ENCODE measurements at places on chromosomes 1 and 21.

- no peak for DNase-seq
These were observed 79.7 kb downstream of the PDE9A start for GRCh38 chr21:42733037-42733627.

DNA sequence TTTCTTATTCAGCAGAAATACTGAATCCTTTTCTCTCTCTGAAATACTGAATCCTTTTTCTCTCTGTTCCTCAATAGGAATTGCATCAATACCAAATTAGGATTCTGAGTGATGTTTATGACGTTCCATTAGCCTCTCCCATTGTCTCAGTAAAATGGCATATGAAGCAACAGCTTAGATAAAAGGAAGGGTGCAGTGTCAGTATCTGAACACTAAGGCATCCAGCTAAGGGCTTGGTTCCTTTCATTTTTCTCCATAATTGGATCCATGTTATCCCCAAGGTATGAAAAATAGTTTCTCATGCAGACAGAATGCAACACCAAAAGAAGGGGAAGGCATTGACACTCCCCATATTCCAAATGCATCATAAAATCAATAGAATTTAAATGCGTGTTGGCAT is 61.5 kb upstream of the RAVER2 start:
- DNase-seq, result no peak

- no peak for DNase-seq
These were observed 19.2 kb upstream of the IFI44L start for GRCh38 chr1:78601068-78601467.

DNA sequence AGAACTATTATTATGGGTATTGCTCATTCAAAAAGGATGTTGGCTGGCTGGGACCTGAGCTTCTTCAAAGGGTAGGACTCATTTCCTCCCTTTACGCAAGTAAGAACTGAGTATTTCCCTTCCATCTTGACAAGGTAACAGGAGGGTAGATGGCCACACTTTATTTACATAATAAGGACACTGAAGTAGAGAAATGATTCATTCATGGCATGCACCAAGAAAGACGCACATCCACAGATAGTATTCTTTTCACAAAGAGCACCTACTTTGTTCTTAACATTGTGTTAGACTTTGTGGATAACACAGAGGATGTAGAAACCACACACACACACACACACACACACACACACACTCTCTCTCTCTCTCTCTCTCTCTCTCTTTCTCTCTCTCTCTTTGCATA is 82.9 kb downstream of the FAM78B start:
- no peak for DNase-seq

GRCh38 chr1:243341074-243341473 is 85.2 kb downstream of the SDCCAG8 start:
- no peak for DNase-seq

DNA sequence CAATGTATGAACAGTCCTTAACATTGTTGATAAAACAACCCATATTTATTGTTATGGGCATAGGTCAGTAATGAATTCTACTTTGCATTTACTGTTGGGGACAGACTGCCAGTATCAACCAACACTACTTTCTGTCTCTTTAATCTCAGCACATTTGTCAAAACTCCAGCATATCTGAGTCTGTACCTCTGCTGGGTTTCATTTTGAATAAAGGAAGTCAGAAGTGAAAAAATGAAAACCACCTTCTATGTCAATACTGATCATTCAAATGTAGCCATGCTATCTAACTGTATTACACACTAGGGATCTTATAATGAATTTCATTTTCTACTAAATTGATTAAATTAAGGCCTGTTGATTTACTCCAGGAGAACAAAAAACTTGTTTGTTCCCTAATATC is 24.2 kb upstream of the CXADR start:
- no peak for DNase-seq

- DNase-seq, result no peak
These were observed at the start of gene C1orf141 for GRCh38 chr1:67134695-67135094. TSS of gene C1orf141 (minus strand) at chr1:67134970. CDS start at chr1:67127240, 7,730 bp downstream.

All from stimulated activated CD4-positive, alpha-beta T cell treated with anti-CD3 and anti-CD28 coated beads, Interleukin-15, amount 100 ng/mL, for 1 hour (primary cell).